ENCODE measurements at places on chromosomes 6 and 20.

DNA sequence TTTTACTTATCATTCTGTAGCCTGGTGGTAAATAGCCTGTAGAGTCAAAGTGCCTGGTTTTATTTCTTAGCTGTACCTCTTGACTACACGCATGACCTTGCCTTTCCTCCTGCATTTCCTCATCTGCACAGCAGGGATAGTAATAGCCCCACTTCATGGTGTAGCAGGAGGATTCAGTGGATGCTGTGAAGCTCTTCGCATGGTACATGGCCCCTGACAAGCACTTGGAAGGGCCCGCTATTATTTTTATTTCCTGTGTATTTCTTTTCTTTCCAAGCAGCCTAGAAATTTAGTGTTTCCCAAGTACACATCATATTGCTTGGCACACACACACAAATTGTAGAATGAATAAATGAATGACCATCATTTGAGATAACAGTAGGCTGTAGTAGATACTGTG, 547.2 kb downstream of the CDH26 start:
- no peak for DNase-seq

GRCh38 chr20:19397666-19398065, 185.2 kb downstream of the SLC24A3 start:
- DNase-seq = no peak

GRCh38 chr6:91697010-91697695, 1110.3 kb upstream of the MAP3K7 start:
- DNase-seq = no peak

- no peak for DNase-seq
Measured at GRCh38 chr6:30345852-30346251, 896 bp downstream of the RPP21 start.

DNA sequence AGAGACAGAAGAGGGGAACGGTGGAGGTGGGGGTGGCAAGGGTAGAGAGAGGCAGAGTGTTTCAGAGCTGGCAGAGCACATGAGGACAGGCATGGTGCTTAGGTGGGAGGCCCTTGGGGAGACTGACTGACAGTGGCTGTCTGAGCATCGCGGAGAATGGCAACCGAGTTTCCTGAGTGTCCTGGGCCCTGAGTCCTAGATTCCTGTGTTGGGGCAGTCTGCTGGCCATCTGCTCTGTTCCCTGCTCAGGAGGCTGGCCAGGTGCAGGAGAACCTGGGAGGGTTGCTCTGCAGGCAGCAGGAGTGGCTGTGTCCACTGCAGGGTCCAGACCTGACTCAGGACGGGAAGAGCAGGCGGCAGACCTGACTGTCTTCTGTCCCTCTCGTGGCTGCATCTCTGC, 248.9 kb downstream of the LRFN2 start:
- no peak for DNase-seq

- no peak for DNase-seq
Measured at GRCh38 chr6:160051390-160051789, 70.2 kb upstream of the SLC22A1 start.

DNA sequence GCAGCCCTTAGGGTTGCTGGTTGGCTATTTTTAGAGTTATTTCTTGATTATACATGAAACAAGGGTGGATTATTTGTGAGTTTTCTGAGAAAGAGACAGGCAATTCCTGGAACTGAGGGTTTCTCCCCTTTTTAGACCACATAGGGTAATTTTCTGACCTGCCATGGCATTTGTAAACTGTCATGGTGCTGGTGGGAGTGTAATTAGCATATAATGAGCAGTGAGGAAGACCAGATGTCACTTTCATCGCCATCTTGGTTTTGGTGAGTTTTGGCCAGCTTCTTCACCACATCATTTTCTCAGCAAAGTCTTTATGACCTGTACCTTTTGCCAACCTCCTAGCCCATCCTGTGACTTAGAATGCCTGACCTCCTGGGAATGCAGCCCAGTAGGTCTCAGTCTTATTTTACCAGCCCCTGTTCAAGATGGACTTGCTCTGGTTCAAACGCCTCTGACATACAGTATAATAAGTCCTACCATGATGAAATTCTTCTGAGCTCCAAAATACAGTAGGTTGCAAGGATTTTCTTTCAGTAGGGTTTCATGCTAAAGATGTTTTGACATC, 117.1 kb downstream of the ISM1 start:
- DNase-seq = no peak

Data from smooth muscle cell of the brain vasculature (primary cell).